ENCODE measurements at places on chromosomes 3 and 15.

DNA sequence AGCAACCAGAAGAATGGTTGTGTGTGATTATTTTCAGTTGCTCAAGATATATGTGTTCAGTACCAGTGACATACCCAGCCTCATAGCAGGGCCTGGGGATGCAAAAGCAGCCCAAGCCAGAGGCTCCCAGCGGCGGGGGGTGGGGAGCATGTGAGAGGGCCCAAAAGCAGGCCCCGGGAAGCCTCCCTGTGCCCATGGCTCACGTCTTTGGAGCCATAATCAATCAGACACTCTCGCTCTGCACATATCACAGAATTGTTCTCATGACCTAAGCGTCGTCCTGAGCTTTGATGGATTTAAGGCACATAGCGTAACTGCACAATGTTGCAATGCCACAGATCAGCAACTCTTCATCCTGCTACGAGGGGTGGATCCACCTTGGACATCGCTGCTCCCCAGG is 20.8 kb downstream of the KLHL25 start:
- DNase-seq, result no peak

GRCh38 chr3:72661115-72661457 is 187.2 kb downstream of the SHQ1 start:
- DNase-seq, result peak; percentile 67

- no peak for DNase-seq
Observed at GRCh38 chr3:61956236-61956635, 394.9 kb downstream of the PTPRG start.

DNA sequence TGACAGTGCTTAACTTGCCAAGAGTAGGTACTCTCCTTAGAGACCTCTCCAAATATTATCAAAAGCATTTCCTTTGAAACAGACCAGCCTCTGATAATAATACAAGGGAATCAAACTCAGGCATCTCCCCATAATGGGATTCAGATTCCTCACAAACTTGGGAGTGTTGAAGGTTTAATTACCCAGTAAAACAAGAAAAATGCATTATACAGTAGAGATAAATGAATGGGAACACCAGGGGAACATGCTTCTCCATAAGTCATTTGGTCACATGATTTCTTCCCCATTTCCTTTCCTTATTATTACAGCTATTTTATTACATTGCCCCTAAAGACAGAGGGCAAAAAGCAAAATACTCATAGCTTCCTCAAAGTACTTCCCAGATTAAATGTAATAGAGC is 325.0 kb upstream of the CDIN1 start:
- DNase-seq, result no peak
